T-cell (primary cell): ENCODE measurements at places on chromosomes 12 and 14. TPM values are rescaled to one million over a fixed set of nuclear protein-coding genes. Genes with fewer than 3 reads are reported as not detected.

DNA sequence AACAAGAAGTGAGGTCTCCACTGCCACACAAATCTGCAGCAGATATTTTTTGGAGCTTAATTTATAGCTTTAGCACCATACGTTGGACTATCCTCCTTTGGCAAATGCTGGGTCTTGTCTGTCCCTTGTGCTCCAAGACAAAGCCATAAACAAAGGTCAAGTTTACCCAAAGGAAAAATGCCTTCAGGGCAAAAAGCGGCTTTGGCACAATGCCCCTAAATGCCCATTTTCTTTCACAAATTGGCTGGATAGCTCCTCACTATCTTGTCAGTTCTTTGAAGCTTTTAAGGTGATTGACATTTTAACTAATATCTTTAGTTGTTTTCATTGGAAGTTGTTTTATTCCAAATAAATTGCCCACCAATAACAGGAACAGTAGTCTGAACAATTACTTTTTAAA, 59.6 kb downstream of the EML5 start:
- no peak for DNase-seq

- DNase-seq, result no peak
Observed at GRCh38 chr14:37601865-37602264, 6.4 kb downstream of the TTC6 start.

- DNase-seq, result no peak
Observed at GRCh38 chr12:106329231-106329982, 26.9 kb downstream of the TCP11L2 start.

GRCh38 chr14:71137536-71138447, 230.5 kb downstream of the PCNX1 start:
- no peak for DNase-seq

GRCh38 chr12:51951843-51952722, 584 bp downstream of the ACVR1B start:
- no peak for DNase-seq

DNA sequence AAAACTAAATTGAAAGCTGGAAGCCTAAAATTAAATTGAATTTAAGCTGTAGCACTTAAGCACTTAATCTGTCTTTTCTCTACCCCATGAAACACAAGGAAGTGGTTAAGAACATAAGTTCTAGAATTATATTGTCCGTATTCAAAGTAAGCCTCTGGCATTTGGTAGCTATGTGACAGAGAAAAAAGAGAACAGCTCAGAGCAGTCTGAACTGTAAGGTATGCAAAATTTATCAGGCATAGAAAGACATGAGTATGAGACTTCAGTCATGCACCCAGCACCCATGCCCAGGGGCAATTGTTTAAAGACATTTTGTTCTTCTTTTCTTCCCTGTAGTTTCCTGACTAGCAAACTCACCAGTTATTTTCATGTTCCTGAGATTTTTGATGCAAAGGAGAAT, 116.7 kb downstream of the KCNMB4 start:
- DNase-seq, result no peak

GRCh38 chr12:121638298-121639202, 12.2 kb downstream of the ORAI1 start:
- DNase-seq, result no peak

DNA sequence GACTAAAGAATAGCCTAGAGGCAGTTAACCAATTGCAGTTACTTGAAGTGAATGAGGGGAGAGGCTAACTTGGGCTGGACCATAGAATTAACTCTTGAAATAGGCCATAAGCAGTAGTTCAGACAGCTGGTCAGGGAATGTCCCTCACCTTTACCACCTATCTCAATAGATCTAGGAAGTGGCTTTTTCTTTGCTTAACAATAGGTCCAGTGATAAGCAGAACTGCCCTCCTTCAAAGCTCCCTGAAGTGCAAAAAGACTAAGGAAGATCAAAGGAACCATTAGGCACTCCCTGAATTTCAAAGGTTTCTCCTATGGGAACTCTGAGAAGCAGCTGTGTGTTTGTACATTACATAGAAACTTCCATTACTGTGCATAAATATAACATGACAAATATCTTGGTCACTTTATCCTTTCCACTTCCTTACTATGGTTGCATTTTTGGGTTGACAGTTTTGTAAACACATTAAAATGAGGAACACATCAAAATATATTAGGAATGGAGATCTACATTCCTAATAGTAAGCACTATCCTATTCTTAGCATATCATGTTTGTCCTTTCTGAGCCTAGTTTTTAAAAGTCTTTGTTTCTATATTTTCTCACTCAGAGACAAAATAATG, 7.2 kb upstream of the NAA30 start:
- no peak for DNase-seq

- DNase-seq, result no peak
Observed at GRCh38 chr14:30337456-30337855, 221.5 kb upstream of the G2E3 start.

GRCh38 chr14:69922198-69922597, 43.0 kb downstream of the SMOC1 start:
- DNase-seq, result no peak

- DNase-seq, result no peak
Observed at GRCh38 chr12:126907900-126908764, 1358.8 kb upstream of the TMEM132C start.

DNA sequence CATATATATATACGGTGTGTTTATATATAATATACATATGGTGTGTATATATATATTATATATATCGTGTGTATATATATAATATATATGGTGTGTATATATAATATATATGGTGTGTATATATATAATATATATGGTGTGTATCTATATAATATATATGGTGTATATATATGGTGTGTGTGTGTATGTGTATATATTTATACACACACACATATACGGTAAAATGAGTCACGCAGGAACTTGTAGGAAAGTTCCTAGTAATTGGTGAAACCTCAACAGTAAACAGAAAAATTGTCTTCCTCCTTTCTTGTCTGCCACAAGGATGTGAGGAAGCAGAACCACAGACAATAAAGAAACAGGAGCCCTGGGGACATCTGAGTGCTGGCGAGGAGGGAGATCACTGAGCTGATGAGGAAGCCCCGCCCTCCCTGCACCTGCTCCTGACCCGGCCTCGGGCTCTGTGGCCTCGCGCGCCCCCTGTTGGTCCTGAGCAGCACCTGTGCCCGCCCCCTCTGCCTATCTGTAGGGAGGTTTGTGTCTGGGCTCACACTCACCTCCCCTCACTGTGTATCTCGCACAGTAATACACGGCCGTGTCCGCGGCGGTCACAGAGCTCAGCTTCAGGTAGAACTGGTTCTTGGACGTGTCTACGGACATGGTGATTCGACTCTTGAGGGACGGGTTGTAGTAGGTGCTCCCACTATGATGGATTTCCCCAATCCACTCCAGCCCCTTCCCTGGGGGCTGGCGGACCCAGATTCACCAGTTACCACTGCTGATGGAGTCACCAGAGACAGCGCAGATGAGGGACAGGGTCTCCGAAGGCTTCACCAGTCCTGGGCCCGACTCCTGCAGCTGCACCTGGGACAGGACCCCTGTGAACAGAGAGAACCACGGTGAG, 1079.4 kb downstream of the TMEM121 start:
- DNase-seq, result peak; percentile 66

DNA sequence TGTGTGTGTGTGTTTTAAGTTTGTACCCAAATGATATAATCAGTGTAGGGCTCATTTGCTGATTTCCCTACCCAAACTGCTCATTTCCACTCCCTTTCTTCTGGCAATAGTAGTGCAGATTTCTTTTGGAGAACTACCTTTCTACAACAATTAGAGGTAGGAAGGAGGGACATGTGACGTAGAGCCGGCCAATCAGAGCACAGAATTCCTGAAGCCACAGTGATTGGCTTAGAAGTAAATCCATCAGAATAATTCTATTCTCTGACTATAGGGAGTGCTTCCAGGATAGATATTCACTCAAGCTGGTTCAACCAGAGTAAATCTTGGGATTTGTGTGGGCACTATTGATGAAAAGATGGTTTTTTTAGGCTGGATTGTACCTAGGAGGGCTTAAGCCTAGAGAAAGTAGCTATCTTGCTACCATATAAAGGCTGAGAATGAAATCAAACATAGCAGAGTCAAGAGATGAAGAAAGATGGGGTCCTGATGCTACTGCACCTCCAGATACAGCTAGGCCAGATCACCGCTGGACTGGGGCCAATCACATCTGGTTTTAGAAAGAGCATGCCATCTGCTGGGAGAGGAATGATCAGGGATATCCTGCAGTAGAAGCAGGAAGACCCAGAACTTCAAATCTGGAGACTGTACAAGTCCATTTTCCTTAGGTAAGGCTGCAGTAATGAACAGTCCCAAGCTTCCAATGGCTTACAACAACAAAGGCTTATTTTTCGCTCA, 54.1 kb upstream of the NUAK1 start:
- DNase-seq, result no peak

- DNase-seq, result no peak
Observed at GRCh38 chr12:98883231-98883630, 238.1 kb downstream of the APAF1 start.

- DNase-seq, result no peak
Observed at GRCh38 chr12:5554711-5555110, 122.8 kb downstream of the NTF3 start.

DNA sequence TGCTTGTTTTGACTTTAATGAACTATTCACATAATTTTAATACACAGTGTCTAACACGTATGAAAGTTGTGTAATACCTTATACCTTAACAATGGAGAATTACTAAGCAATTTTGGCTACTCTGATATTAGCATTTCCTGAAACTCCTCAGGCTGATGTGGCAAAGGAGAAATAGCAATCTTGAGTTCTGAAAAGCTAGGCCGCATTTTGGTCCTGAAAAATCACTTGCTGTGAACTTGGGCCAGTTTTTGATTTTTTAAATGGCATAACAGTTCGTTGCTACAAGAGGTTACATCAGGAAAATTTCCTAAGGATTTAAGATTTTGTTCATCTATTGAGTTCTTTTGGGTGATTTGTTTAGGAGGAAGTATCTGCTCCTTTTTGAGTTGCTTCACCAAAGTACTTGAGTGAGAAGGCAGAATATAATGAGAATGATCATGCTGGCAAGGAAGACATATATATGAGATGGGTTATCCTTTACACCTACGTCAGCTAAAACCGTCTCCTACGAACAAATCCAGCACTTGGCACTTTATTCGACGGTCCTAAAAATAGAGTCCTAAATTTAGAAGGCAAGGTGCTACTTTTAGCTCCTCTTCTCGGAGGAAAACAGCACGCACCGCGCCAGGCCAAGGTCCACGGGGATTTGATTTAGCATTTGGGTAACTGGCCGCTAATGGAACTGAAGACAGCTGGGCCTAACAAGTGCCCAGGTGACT, 32.2 kb downstream of the MIA2 start:
- no peak for DNase-seq

- no peak for DNase-seq
Observed at GRCh38 chr12:57135527-57136326, 7.4 kb downstream of the LRP1 start.

HOXC13 gene
- not detected for total RNA-seq

NGB gene
- total RNA-seq, result not detected

ETFBKMT gene
- 0.48 TPM for total RNA-seq

POLE2 gene
- 1.8 TPM for total RNA-seq

STRAP gene
- total RNA-seq, result 47.4 TPM

GPR68 gene
- 15.0 TPM for total RNA-seq

NXPH4 gene
- total RNA-seq, result 0.49 TPM
